ENCODE measurements at places on chromosomes 7 and 10. TPM values are rescaled to one million over a fixed set of nuclear protein-coding genes. Genes with fewer than 3 reads are reported as not detected.

Gene JCAD
- 30.9 TPM for total RNA-seq

Gene RPEL1
- under 0.01 TPM for total RNA-seq

Gene ICA1
- under 0.01 TPM for total RNA-seq

Gene LMTK2
- total RNA-seq: 7.0 TPM

Gene HGF
- 462 TPM for total RNA-seq

Gene STRIP2
- total RNA-seq: 4.3 TPM

Gene TSPAN15
- total RNA-seq: 0.85 TPM

Gene ANKRD2
- 1.2 TPM for total RNA-seq

Measured in smooth muscle cell of bladder (primary cell).